ENCODE measurements at places on chromosomes 5 and 9.

- no peak overlapping the region for H3K27ac ChIP-seq
- H3K4me3 ChIP-seq: no peak overlapping the region
- H3K4me1 ChIP-seq: peaks cover 7% of the 10 kb centered on the region
These were observed 3.6 kb downstream of the WNK2 start for GRCh38 chr9:93187574-93187973.

DNA sequence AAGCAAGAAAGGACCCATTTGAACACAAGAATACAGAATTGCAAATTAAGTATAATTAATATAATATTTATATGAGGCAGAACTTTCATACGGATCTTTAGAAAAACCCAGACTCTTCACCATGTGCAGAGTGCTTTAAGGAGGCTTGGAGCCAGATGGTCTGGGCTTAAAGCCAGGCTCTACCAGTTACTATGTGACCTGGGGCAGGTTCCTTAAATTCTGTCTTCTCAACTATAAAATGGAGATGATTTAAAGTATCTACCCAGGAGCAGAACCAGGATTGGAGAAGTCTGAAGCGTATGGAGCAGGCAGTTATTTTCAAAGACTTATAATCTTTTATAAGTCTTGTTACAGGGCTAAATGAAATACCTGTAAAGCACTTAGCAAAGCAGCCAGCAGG, 202.1 kb downstream of the TSSK1B start:
- H3K27me3 ChIP-seq: no peaks in the 10 kb centered on the region
- no peak overlapping the region for H3K4me3 ChIP-seq
- no peak overlapping the region for H3K27ac ChIP-seq
- H3K36me3 ChIP-seq: no peaks in the 10 kb centered on the region
- no peaks in the 10 kb centered on the region for H3K4me1 ChIP-seq

DNA sequence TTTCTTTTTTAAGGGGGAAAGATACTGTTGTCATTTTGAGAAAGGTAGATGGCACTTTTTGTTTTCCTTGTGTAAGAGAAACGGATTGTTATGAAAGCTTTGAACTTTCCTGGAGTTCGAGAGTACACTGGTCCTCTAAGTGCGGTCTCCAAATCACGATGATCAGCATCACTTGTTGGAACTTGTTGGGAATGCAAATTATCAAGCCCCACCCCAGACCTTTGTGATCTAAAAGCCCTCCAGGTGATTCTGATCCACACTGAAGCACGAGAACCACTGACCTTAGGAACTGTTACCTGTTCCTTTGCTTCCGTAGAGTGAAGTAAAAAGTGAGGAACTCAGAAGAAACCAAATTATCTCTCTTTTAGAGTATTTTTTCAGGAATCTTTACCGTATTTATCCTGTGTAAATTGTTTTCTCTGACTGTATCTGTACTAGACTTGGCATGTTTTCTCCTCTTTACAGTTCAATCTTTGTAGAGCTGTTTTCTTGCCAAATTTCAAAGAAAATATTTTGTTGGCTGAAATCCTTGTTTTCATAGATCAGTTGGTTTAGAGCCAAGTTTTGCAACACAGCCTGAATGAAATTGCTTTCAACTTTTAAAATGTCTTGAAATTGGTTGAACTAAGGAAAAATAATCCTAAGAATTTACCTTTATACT, 4.0 kb downstream of the MAT2B start:
- H3K36me3 ChIP-seq: peaks cover 22% of the 10 kb centered on the region
- peak overlapping the region; percentile 26 for H3K4me3 ChIP-seq
- DNase-seq: no peak
- H3K4me1 ChIP-seq: peaks cover 62% of the 10 kb centered on the region
- no peaks in the 10 kb centered on the region for H3K27me3 ChIP-seq

GRCh38 chr5:126139773-126140172, 283.4 kb upstream of the GRAMD2B start:
- H3K27ac ChIP-seq: no peak overlapping the region
- H3K4me1 ChIP-seq: no peaks in the 10 kb centered on the region

- no peak for DNase-seq
- peaks cover 15% of the 10 kb centered on the region for H3K4me1 ChIP-seq
- no peaks in the 10 kb centered on the region for H3K27me3 ChIP-seq
These were observed 50.5 kb downstream of the AHRR start for GRCh38 chr5:371811-372555.

DNA sequence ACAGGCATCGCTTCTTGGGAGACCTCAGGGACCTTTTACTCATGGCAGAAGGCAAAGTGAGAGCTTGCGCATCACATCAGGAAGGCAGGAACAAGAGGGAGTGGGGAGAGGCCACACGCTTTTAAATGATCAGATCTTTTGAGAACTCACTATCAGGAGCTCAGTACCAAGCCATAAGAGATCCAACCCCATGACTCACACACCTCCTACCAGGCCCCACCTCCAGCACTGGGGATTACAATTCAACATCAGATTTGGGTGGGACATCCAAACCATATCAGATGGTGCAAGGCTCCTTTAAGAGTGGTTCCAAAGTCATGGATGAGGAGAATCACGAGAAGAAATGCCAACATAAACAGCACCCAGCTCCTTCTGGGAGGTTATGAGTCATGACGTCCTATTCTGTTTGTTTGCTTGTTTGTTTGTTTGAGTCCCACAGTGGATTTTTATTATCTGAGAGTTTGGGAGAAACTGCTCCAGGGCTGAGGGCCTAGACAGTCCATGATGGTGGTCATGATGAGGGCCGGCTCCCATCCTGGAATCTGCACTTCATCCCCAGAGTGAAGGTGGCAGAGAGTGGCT, 453.5 kb downstream of the GADD45G start:
- H3K4me1 ChIP-seq: no peaks in the 10 kb centered on the region
- no peak overlapping the region for H3K4me3 ChIP-seq
- no peaks in the 10 kb centered on the region for H3K27me3 ChIP-seq
- DNase-seq: no peak

DNA sequence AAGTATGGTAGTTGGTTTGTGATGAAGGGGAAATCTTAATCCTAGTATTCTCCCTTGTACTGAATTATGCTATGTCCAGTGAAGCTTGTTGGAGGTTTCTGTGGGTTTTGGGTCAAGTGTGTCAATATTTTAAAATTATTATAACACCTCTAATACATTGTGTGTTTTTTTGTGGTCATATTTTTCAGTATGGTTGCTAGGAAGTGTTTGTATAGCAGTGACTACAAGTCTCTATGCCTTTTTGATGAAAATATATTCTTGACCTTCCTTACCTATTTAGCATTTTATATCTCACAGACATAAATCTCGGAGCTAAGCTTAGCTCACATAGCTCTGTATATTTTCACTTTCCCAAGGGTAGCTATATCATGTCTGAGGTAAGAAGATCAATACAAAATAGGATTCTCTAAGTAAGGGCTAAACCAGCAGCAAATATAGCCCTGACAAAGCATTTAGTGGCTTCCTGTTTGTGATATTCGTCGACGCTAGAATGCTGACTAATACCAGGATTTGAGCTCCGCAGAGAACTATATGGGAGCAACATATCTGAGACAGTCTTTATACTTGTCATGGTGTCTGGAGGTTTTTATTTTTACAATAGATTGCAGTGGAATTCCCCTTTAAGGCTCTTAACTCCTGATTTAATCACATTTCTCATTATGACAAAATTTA, 82.3 kb downstream of the MACIR start:
- no peak overlapping the region for H3K27ac ChIP-seq
- H3K4me3 ChIP-seq: no peak overlapping the region
- no peaks in the 10 kb centered on the region for H3K36me3 ChIP-seq
- no peaks in the 10 kb centered on the region for H3K27me3 ChIP-seq

GRCh38 chr5:124740071-124740470, 6.4 kb downstream of the ZNF608 start:
- no peak overlapping the region for H3K4me3 ChIP-seq
- no peaks in the 10 kb centered on the region for H3K4me1 ChIP-seq
- no peaks in the 10 kb centered on the region for H3K27me3 ChIP-seq
- no peak for DNase-seq
- no peak overlapping the region for H3K27ac ChIP-seq
- no peaks in the 10 kb centered on the region for H3K36me3 ChIP-seq
